Activated naive CD8-positive, alpha-beta T cell treated with anti-CD3 and anti-CD28 coated beads for 36 hours (primary cell): ENCODE measurements at places on chromosomes 7 and 10. TPM values are rescaled to one million over a fixed set of nuclear protein-coding genes. Genes with fewer than 3 reads are reported as not detected.

The COBL gene
- not detected for total RNA-seq

The MSMB gene
- total RNA-seq, result not detected

The OTUD1 gene
- 9.8 TPM for total RNA-seq

DNA sequence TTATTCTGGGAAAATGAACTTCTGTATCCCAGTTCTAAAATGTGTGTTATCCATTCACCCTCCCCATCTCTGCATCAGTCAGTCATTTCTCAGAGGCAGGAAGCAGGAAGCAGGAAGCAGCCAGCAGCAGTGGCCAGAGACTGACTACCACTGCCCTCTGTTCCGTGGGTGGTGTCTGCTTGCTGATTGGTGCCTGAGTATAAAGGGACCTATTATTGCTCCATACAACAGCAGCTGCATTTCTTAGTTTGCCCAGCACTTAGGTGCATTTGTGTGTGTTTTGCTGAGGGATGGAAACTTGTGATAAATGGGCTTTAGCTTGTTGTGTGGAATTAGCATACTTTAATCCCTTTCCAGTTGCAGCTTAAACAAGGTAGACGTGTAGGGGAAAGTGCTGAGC is 582.2 kb downstream of the SORCS1 start:
- no peak for DNase-seq

- no peak for DNase-seq
Measured at GRCh38 chr7:140667476-140667875, 5.3 kb upstream of the ADCK2 start.

- no peak for DNase-seq
Measured at GRCh38 chr10:3213758-3214515, 41.4 kb upstream of the PITRM1 start.

GRCh38 chr10:36412942-36413341 is 712.5 kb upstream of the ANKRD30A start:
- DNase-seq, result no peak

DNA sequence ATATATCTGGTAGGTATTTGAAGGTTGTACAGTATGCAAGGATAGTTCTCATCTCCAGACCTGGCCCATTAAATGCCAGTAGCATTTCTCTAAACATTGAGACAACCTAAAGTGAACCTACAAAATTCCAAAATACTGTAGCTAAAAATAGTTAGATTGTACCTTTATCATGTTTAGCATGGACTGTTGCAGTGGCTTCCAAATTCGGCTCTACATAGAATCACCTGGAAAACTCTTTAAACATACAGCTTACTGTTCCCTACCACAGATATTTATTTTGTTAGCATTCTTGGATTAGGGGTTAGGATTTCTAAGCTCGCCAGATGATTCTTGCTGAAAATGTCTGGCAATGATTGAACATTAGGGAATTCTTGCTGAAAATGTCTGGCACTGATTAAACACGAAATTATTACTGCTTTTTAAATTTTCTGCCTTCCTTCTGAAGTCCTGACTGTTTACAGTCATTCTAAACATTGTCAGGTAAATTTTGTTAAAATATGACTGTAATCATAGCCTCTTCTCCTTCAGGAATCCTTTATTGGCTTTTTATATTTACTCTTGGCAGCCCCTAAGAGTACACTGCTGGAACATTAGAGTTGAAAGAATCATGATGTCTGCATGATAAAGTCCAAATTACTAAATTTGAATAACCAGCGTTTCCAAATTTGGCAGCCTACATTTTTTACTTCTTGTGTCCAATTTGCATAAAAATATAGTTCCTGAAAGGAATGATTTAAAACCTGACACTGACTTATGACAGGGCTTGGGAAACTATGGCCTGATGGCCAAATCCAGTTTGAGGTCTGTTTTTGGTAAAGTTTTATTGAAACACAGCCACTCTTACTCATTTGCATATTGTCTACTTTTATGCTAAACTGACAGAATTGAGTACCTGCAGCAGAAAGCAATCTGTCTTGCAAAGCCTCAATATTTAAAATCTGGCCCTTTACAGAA is 40.3 kb downstream of the SHOC2 start:
- no peak for DNase-seq

- DNase-seq, result peak; percentile 26
Measured at GRCh38 chr10:317271-317769, 182.1 kb downstream of the ZMYND11 start.

GRCh38 chr10:133422223-133422806 is 2.1 kb downstream of the SPRN start:
- no peak for DNase-seq

GRCh38 chr7:92916770-92917224 is 80.4 kb upstream of the CDK6 start:
- DNase-seq, result no peak

- DNase-seq, result peak; percentile 64
Measured at GRCh38 chr10:103765981-103766380, 89.4 kb downstream of the SH3PXD2A start.

DNA sequence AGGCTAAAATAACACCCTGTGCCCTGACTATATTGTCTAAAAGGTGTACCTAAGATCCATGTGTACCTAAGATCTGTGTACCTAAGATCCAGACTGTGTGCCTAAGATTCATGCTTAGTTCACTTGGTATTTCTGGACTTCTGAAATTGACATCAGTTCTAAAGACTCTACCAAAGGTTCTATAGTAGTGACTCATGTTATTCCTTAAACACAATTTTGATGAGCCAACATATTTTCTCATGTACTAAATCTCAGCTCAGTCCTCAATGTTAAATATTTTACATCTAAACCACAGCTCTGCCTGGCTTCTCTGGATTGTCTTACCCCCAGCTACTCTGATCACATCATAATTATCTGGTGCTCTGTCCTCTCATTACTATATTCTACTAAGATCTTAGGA is 802.3 kb upstream of the SORCS1 start:
- DNase-seq, result no peak

- DNase-seq, result no peak
Measured at GRCh38 chr10:20616056-20616671, 280.9 kb downstream of the NEBL start.

DNA sequence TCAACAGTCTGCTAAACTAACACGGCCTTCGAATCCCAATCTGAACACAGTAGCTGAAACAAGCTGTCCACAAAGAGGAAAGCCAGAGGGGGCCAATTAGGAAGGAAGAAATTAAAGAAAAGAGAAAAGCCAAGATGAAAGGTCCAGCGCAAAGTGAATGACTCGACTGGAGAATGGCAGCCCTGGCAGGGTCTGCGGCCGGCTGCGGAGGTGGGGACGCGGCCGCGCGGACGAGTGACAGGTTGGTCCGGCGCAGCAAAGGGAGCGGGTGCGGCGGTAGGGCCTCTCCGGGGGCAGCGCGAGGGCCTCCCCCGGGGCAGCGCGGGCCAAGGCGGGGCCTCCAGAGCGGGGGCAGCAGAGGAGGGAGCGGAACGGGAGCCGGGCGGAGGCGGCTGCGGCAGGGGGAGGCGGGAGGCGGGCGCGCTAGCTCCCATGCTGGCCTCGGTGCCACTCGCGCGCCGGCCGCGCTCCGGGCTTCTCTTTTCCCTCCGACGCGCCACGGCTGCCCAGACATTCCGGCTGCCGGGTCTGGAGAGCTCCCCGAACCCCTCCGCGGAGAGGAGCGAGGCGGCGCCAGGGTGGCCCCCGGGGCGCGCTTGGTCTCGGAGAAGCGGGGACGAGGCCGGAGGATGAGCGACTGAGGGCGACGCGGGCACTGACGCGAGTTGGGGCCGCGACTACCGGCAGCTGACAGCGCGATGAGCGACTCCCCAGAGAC is at the start of gene VWC2:
VWC2 (plus strand) TSS at position 421 of the 718 bp plus-strand sequence. CDS start 1,798 bp downstream, outside the sequence.
- DNase-seq, result no peak

GRCh38 chr7:129778770-129779601 is 167.5 kb downstream of the NRF1 start:
- no peak for DNase-seq

DNA sequence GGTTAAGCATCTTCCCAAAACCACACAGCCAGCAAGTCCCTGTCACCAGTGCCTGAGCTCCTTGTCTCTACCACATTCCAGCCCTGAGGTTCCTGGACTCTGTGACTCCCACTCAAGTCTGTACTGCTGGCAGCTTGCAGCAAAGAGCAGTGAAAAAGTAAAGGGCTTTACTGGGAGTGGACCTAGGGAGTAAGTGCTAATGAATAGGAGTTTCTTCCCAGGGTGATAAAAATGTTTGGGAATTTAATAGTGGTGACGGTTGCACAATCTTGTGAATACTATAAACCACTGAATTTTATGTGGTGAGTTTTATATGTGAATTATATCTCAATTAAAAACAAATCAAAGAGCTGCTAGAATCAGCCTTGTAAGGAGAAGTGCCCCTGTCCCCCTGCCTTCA is 22.6 kb downstream of the HSPA12A start:
- DNase-seq, result no peak

DNA sequence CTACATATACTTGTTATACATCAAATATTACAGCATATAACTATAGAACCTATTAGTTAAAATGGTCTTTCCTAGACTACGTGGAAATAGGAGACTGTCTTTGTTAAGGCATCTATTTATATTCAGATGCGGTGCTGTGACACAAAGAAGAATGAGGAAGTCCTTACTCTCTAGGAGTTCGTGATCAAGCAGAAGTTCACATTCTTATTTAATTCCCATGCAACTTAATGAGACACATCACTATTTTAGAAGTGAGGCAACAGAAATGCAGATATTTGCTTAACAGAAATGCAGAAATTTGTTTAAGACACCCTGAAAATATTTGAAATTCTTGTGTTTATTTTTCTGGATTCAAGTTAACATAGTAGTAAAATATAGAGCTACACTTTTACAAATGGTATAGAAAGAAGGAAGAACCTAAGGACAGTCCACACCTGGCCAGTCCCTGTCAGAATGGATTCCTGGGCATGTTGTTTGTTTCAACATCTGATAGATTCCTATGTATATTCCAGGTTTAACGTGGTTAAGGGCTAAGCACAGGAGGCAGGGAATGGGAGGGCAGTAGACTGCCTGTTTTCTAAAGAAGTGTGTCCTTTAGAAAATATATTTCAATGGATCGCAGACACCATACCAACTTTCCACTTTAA is 70.6 kb upstream of the NXPH1 start:
- no peak for DNase-seq

GRCh38 chr7:114825423-114825951 is 96.4 kb upstream of the MDFIC start:
- peak; percentile 36 for DNase-seq
